Left ventricle myocardium inferior (tissue), 1 donor: ENCODE measurements at places on chromosomes 5 and 9. TPM values are rescaled to one million over a fixed set of nuclear protein-coding genes. Genes with fewer than 3 reads are reported as not detected.
A peak's percentile ranks its signal among the peaks of the same experiment; 100 is the strongest.

DNA sequence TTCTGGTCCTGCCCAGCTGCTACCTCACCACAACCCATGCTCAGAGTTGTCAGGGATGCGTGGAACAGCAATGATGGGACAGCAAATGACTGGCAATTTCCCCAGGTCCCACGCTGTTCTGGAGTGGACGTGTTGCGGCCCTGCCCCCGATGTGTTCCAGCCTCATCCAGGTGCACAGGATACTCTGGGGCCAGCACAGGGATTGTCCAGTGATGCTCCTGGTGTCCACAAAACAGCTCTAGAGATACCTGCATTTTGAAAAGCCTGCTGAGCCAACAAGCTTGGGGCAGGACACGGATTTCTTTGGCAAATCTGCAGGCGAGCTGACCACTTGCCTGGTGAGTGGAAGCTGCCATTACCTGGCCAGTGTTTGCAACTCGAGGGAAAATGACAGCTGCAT, 88.7 kb downstream of the ANKRD33B start:
- DNase-seq, result no peak

GRCh38 chr9:82606492-82607382, 456.2 kb downstream of the RASEF start:
- no peak for DNase-seq

DNA sequence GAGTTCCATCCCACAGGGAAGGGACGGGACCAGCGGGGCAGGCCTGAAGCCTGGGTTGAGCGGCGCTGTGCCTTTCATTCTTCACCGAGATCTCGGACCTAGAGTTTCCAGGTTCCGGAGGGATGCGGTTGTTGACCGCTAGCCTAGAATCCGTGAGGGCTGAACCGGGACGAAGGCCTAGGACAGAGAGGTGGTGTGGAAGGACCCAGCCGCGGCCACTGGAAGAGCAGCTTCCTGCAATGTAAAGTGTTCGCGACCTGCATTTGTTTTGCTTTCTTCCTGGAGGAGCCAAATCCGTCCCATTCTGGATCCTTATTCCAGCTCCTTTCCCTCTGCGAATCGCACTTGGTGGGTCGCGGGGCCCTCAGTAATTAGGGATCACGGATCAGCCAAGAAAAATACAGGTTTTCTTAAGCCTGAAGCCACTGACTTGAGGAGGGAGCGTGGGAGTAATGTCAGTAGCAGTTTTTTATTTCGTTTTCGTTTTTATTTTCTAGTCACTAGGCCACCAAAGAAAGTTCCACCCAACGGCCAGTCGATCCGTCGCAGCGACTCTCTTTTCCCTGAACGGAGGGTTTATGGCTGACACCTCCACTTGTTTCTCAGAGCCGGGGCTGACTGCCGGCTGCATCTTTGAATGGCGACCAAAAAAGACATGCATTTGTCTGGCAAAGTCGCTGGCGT, 48.6 kb downstream of the ANXA2R start:
- no peak for DNase-seq

- DNase-seq, result no peak
These were observed 64.5 kb downstream of the C9orf152 start for GRCh38 chr9:110143485-110143884.

GRCh38 chr9:13032585-13032984, 246.9 kb downstream of the MPDZ start:
- no peak for DNase-seq

- DNase-seq, result no peak
These were observed 19.9 kb downstream of the RXRA start for GRCh38 chr9:134346151-134346550.

DNA sequence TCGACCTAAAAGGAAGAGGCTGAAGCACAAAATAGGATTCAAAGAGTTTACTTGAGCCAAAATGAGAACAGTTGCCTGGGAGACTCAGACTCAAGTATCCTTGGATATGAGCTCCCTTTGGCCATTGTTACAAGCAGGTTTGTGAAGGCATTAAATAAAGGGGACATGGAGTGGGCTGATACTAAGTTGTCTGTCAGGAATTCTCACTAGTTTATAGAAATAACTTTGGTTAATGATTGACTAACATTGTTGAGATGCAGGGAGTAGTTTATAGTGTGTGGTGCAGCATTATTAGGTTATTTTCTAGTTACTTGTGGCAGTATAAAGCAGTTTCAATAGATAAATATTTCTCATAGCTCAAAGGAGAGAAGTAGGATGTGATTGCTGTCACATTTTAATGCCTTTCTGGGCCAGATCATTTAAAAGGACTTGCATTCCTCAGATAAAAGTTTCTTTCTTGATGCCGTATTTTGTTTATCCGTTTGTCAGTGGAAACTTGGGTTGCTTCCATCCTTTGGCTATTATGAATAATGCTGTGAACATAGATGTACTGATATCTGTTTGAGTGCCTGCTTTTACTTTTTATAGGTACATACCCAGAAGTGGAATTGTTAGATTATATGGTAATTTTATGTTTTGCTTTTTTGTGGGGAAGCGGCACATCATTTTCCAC, 9.1 kb downstream of the AP3S1 start:
- no peak for DNase-seq

DNA sequence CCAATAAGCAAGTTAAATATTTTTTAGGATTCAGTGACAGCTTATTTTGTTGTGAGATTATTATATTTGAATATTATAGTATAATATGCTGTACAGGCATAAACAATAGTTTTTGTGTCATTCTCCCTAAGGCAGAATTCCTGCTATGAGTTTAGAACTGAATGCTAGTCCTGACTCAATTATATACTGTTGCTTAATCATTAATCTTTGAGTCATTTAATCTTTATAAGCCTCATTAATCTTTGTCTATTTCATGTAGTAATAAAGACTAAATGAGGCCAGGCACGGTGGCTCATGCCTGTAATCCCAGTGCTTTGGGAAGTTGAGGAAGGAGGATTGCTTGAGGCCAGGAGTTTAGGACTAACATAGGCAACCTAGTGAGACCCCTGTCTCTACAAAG, 3.6 kb upstream of the DCP2 start:
- DNase-seq, result no peak

GRCh38 chr9:4678679-4679267, 596 bp upstream of the CDC37L1 start:
- no peak for DNase-seq

DNA sequence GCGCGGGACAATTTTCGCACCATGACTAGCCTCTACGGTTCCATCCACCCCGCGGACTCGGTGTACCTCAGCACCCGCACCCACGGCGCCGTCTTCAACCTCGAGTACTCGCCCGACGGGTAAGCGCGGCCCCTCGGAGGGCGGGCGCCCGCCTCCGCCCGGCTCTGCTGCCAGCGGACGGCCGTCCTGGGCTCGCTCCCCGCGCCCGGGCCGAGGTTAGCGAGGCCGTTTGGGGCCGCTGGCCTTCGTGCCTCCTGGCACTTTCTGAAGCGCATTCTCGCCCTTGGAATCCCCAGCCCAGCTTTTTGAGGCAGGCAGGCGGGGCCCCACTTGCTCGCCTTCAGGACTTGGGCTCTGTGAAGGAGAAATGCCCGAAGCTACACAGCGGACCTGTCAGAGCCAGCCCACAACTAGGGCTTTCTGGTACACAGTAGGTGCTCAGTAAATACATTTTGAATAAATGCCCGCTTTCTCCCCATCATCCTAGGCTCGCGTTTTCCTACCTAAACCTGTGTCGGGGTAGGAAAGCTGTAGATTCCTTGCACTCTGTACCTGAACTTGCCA, 772 bp downstream of the DCAF10 start:
- DNase-seq, result peak; percentile 19

GRCh38 chr9:131169563-131170240, 44.3 kb downstream of the NUP214 start:
- DNase-seq, result no peak

DNA sequence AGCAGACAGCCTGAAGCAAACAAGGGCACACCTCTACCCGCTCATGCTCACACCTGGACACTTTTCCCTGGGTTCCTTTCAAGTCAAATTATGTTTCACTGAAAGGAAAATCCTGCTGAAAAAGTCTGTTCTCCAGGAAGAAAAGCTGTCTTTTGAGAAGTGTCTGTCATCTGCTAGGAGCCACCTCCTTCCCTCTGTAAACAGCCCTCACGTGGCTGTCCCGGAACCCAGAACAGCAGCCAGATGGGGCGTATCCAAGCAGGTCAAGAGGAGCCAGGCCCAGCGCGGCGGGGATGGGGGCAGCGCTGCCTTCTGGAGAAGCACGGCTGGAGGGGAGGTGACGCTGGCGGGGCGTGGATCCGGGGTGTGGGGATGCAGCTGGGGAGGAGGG, at the start of gene PNPLA7:
TSS of gene PNPLA7 (minus strand) at position 172 of the 391 bp plus-strand sequence. CDS start 205 bp downstream, outside the sequence.
- DNase-seq, result peak; percentile 91

DNA sequence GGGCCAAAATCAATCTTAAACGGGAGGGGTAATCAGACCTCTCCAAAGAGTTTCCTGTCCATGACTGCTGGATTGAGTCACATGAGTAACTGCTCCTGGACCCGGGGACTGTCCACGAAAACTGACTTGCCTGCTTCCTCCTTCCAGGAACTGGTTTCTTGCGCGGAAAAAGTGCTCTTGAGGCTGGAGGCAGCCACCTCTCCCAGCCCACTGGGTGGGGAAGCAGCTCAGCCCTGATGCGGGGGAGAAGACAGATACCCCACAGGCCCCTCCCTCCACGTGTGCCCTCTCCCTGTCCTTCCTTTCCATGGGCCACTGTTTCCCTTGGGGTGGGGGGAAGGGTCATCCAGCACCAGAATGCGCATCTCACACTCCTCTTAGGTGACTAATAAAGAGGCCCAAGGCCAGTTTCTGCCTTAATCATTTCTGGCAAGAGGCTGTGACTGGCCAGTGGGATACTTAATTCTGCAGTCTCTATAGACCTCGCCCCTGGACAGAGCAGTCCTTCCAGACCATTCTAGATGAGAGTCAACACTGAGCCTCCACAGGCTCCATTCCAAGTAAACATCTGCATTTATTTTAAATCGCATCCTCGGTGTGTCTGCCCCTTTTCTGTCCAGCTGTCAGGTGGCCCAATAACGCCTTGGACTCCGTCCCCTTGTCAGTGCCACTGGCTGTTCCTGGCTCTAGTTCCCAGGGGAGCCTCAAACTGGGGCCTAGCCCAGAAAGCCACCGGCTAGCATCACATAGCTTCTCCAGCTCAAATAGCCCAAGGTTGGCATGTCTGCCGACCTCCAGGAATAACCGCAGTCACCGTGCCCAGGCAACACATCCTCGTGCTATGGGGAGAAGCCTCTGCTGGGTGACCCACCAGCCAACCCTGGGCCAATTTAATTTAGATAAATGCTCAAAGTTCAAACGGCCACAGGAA, 12.0 kb downstream of the REXO4 start:
- no peak for DNase-seq

DNA sequence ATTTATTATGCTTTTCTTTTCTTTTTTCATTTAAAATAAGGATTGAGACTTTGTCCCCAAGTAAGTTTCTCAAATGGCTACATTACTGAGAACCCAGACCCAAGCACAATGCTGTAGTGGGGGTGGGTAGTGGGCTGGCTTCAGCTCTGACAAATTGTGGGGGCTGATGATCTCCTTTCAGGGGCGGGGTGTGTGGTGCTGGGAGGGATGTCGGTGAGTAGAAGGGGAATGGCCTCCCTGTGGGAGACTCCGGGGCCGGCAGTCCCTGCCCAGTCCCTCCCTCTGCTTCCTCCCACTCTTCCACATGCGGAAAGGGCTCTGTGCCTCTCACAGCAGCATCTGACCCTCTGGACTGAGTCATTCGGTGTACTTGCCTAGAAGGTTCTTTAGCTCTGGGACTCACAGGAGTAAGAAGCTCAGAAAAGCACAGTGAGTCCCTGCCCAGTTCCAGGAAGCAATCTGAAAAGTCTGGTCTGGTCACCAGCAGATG, 14.3 kb downstream of the CD180 start:
- DNase-seq, result peak; percentile 70

DNA sequence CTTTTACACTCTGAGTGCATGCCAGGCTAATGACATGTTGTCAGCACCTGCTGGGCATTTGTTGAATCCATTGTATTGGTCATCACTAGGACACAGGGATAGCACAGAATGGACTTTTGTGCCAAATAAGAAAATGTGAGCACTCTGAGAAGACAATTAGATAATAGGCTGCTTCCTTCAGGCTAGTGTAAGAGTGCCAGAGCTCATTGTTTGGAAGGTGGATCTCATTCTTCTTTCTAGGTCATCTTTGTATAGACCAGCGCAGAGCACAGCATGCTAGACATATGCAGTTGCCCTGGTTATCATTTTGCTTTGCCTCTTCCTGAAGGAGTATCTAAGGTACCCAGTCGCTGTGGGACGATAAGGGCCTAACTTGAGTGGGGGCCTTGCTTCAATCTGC, 493.4 kb upstream of the COX7C start:
- no peak for DNase-seq

GRCh38 chr5:1112596-1113331, 901 bp upstream of the SLC12A7 start:
- DNase-seq, result no peak

GRCh38 chr5:1860949-1861348, 21.8 kb downstream of the IRX4 start:
- peak; percentile 69 for DNase-seq

GRCh38 chr9:18692268-18692667, 218.3 kb downstream of the ADAMTSL1 start:
- DNase-seq, result no peak

DNA sequence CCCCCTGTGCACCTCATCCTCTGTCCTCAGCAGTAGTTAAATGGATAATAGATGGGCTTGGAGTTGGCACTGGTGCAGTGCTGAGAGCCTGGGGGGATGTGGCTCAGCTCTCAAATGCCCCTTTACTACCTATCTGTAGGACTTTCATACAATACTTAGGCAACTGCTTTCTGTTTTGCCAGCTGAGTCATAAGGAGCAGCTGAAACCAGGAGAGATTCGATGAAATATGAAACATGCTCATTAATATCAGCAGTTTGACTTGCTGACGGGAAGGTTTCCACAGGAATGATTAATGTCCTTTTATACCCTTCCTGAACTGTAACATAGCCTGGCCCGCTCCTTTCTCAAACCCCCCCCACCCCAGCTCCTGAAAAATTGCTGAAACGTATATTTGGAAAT, 142.6 kb downstream of the SAXO1 start:
- no peak for DNase-seq

AK3 gene
- total RNA-seq, result 197 TPM

TRPM3 gene
- 0.22 TPM for total RNA-seq

PTTG1 gene
- total RNA-seq, result 0.88 TPM

FAM221B gene
- total RNA-seq, result not detected

GCNT1 gene
- 1.3 TPM for total RNA-seq
